ENCODE measurements at places on chromosomes 3 and 15.

DNA sequence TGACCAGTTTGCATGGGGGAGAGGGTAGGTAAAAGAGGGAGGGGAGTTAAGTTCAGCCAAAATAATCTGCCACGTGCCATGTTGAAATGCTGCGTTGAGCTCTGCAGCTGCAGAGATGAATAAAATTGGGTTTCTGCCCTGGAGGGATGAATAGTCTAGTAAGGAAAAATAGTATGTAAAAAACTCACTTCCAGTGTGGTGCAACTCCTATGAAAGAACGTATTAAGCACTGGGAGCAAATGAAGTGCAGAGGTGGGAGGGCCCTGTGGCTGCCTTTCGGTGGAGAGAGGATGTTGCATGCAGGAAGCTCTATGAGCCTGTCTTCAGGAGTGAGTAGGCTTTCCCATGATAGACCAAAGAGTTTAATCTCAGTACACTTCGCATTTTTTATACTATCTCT, 8.6 kb downstream of the CEP63 start:
- no peak for DNase-seq

GRCh38 chr3:37041546-37042195, 48.4 kb downstream of the MLH1 start:
- no peak for DNase-seq

DNA sequence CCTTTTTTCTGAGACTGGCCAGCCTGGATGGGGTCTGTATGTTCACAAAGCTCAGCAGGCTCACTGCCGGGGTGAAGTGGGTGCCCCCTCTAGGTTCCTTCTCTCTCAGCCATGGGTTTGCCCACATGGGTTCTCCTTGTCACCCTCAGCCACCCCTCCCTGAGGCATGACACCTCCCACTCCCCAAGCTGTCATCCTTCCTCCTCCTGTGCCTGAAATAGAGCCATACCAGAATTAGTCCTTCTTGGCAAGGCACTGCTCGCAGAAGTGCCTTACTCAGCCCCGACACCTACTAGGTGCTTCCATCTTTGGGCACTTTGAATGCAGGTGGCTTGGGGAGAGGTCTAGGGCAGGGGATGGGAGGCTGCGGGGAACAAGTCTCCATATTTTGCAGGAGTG, 62.9 kb upstream of the SEC13 start:
- peak; percentile 33 for DNase-seq

DNA sequence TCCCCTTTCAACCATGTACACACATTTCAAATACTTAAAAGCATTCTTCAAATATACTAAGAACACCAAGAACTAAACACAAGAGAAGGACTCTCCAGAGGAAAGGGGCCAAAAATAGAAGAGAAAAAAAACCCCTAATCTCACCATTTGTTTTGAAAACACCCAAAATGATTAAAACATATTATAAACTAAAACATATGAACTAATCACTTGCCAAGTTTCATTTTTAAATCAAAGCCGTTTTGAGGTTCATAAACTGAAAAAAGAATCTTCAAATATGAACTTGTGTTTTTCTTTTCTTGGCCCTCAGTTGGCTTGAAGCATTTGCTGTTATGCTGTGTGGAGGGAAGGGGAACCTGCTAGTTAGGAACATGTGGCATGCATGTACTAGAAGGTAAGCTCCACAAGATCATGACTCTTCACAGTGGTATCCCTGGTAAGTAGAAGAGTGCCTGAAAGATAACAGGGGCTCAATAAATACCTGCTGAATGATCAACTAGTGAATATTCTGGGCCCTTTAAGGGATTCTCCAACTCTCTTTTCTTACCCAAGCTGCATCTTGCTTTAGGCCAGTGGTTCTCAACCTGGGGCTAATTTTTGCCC, 224.5 kb downstream of the TIGIT start:
- DNase-seq, result no peak

DNA sequence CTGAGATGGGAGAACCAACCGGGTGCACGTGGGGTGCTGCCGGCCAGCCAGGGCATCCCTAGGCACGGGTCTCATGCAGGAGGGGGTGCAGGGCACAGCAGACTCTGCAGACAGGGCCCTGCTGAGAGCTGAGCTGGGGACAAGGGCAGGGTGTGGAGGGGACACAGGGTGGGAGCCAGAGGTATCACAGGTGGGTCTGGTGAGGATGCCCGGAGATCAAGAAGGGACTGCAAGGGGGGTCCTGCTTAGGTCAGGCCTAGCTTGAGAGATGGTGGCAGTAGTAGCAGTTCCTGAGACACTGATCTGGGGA, 39.5 kb upstream of the PRR23E start:
- no peak for DNase-seq

- DNase-seq, result no peak
These were observed 1.2 kb downstream of the ROBO1 start for GRCh38 chr3:79766496-79767193.

- no peak for DNase-seq
These were observed 13.6 kb upstream of the TBL1XR1 start for GRCh38 chr3:177210744-177211502.

GRCh38 chr3:120780977-120781376, 38.4 kb downstream of the GTF2E1 start:
- no peak for DNase-seq

- no peak for DNase-seq
These were observed 49.1 kb downstream of the CCK start for GRCh38 chr3:42216931-42217333.

- no peak for DNase-seq
These were observed 13.4 kb upstream of the FAM98B start for GRCh38 chr15:38440353-38441129.

DNA sequence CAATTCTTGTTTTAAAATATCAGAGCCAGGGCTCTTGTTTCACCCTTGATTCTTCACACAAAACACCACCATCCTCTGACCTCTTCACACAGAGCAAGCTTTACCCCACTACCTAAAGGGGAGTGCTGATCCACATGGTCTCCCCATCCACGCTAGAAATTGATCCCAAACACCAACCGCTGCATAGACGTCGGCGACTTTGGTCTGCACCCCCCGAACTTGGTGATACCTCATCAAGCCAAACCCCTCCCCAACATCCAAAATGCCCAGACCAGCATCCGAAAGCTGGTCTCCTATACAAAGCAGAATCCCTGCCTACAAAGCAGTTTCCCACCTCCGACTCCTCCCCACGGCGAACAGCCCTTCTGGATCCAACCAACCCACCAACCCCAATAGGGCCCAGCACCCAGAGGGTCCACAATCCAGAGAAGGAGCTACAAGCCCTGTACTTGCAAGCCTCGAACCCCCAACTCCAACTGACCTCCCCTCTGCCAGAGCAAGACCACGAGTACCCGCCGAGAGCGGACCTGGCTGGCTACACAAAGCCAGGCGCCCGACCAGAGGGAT, 25.8 kb upstream of the MTHFS start:
- DNase-seq, result no peak

All from posterior cingulate gyrus (tissue), 11 donors.